ENCODE measurements at places on chromosomes 1 and 21.

DNA sequence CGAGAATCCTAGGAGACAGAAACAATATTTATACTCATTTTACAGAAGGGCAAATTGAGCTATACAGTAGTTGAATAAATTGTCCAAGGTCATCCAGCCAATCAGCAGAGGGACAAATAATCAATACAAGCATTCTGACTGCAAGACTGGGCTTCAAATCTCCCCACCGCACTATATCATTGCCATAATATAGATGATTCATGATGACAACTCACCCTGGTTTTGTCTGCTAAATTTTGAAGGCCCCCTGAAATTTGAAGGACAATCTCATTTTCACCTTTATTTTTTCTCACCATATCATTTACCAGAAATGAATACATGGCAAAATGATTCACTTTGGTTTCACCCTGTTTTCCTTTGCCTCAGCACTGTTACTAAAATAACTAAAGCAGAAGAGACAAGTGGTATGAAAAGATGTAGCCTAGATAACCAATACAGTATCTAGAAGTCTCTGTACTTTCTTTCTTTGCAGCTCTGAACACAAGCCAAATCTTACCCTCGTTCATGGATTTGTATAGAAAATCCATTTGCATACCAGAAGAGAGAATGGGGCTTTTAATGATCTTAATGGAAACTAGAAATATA is 292.5 kb downstream of the TTLL7 start:
- DNase-seq: no peak

DNA sequence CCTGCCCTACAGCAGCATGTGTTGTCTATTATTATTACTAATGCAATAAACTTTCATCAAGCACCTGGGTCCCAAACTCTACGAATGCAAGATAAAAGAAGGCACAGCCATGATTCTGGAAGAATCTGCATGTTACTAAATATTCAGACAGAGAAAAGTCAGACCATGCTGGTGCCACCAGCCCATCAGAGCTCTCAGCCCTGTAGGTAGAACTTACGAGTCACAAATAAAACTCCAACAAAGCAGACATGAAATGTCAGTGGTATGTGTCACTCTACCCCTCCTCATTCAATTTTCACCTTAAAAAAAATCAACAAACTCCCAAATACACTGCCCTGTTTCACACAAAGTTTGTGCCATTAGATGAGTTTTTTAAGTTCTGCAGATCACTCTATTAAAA is 62.4 kb upstream of the TIAM1 start:
- no peak for DNase-seq

- no peak for DNase-seq
Observed at GRCh38 chr21:36821032-36821299, 122.1 kb downstream of the SIM2 start.

- DNase-seq: no peak
Observed at GRCh38 chr21:41600556-41600955, 92.6 kb upstream of the TMPRSS2 start.

DNA sequence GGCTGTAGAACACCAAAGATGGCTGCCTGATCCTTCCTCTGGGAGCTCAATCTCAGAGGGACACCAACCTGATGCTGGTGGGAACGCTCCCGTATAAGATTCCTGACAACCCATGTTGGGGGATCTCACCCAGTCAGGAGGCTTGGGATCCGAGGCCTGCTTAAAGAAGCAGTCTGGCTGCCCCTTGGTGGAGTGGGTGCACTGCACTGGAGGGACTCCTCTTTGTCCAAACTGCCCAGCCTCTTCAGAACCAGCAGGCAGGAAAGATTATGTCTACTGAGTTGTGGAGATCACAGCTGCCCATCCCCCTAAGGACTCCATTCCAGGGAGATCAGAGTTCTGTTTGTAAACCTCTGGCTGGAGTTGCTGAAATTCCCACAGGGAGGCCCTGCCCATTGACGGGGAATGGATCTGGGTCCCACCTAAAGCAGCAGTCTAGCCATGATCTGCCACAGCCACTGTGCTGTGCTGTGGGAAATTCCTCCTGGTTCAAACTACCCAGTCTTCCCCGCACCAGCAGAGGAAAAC is 23.0 kb downstream of the S100B start:
- DNase-seq: no peak

GRCh38 chr1:115879977-115880376 is 39.1 kb upstream of the NHLH2 start:
- DNase-seq: no peak

DNA sequence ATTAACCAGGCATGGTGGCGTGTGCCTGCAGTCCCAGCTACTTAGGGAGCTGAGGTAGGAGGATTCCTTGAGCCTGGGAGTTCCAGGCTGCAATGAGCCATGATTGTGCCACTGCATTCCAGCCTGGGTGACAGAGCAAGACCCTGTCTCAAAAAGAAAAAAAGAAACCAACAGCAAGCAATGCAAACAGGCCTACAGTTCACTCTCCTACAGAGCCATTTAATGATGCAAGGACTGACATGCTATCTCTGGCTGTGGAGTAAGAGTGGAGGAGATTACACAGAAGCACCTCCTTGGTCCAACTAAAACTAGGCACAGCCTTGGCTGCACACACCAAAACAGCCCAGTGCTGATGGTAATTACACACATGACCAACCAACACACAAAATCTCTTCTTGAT is 127.5 kb upstream of the SOD1 start:
- DNase-seq: no peak

- DNase-seq: no peak
Observed at GRCh38 chr1:25695771-25696311, 79.2 kb downstream of the MAN1C1 start.

DNA sequence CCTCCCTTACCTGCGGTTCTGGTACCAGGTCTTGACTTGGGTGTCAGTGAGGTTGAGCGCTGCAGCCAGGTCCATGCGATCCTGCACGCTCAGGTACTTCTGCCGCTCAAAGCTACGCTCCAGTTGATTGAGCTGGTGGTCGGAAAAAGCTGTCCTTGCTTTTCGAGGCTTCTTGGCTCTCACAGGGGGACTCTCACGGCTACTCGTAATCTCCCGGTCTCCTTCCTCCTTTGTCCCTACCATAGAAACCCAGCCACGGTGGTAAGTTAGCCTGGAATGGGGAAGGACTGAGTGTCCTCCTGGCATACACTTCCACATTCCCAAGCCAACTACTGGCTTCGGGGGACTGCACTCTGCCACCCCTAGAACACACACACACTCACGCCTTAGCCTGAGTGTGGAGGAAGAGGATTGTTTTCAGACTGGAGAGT is 2.6 kb downstream of the BARHL2 start:
- no peak for DNase-seq

GRCh38 chr1:167563579-167564246 is 10.2 kb upstream of the CREG1 start:
- DNase-seq: peak; percentile 2

DNA sequence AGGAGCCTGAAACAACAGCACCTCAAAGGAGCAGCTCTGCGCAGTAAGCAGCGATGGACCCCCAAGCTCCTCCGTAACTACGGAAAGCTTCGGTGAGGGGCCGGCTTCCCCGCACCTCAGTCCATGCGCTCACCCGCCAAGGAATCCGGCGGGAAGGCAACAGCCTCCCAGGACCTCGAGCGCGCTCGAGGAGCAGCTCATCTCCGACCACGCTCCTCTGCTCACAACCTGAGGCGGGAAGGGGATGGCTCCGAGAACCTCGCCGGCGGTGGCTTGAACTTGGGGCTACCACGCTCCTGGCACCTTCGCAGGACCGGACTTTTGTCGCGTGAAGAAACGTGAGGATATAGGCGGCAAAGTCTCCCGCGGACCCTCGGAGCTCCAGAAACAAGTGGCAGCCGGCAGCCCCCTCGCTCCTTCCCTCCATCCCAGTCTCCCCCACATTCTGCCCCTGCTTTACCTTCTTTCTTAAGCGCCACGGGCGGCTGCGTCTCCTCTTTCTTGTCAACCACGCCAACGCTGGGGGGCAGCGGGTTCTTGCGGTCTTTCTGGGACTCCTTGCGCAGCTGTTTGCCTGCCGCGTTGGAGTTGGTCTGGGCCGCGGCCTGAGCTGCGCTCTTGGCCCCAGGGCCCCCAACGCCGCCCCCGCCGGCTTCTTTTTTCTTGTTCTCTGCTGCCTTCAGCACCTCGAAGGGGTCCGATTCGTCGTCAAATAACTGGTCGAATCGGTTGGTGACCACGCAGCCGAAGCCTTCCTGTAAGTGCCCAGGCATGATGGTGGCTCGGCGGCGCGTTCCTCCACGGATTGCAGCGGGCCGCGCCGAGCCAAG is 459 bp downstream of the SERBP1 start:
- DNase-seq: no peak

DNA sequence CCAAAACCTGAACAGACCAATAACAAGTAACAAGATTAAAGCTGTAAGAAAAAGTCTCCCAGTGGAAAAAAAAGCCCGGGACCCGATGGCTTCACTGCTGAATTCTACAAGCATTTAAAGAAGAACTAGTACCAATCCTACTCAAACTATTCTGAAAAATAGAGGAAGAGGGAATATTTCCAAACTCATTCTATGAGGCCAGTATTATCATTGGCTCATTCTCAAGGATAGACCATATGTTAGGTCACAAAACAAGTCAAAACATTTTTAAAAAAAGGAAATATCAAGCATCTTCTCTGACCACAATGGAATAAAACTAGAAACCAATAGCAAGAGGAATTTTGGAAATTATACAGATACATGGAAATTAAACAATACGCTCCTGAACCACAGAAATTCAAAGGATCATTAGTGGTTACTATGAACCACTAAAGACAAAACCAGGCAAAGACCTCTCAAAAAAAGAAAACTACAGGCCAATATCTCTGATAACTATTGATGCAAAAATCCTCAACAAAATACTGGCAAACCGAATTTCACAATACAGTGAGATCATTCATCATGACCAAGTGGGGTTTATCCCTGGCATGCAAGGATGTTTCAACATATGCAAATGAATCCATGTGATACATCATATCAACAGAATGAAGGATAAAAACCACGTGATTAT is 13.9 kb upstream of the IL20 start:
- no peak for DNase-seq

DNA sequence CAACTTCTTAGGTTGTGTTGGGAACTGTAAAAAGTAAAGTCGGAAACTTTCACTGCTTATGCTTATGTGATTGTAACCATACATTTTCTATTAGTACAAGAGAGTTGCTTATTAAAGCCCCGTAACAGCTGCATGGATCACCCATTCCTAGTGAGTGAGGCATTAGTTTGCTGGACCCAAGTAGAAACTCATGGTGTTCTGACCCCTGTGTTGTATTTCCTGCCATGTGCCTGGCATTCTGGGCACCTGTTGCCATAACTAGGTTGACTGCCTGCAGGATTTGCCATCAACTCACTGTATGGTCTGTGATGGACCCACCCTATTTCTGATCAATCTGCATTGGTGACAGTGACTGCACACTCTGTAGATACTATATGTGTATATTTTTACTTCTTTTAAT is 173.0 kb downstream of the PGBD5 start:
- DNase-seq: no peak

GRCh38 chr1:38699330-38700076 is 160.1 kb downstream of the RRAGC start:
- DNase-seq: no peak

- no peak for DNase-seq
Observed at GRCh38 chr1:59137276-59137615, 159.6 kb upstream of the FGGY start.

- no peak for DNase-seq
Observed at GRCh38 chr1:7103874-7104273, 318.6 kb downstream of the CAMTA1 start.

- DNase-seq: no peak
Observed at GRCh38 chr1:15249081-15249480, 2.1 kb downstream of the FHAD1 start.

DNA sequence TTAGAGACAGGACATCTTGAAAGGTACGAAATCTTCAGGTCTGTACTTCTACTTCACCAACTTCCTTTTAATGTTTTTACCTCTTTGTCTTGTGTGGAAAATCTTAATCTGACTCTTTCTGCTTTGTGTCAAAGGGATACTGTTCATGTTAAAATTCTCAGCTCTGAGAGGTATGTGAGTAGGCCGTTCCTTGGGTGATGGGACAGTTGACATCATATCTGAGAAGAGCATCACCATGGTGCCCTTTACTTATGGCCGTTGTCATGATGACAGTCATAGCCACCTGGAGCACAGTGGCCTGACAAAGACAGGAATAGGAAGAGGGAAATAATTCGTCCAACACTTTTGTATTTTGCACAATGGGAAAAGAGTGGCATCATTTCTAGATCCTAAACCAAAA is 145.6 kb downstream of the FGGY start:
- no peak for DNase-seq

GRCh38 chr1:155913969-155914757 is 3.0 kb upstream of the RIT1 start:
- no peak for DNase-seq

GRCh38 chr1:76285578-76286135 is 211.1 kb downstream of the ST6GALNAC3 start:
- DNase-seq: no peak

- DNase-seq: no peak
Observed at GRCh38 chr1:209751627-209752231, 4.1 kb upstream of the TRAF3IP3 start.

GRCh38 chr1:230818367-230818766 is 50.0 kb downstream of the C1orf198 start:
- DNase-seq: no peak

DNA sequence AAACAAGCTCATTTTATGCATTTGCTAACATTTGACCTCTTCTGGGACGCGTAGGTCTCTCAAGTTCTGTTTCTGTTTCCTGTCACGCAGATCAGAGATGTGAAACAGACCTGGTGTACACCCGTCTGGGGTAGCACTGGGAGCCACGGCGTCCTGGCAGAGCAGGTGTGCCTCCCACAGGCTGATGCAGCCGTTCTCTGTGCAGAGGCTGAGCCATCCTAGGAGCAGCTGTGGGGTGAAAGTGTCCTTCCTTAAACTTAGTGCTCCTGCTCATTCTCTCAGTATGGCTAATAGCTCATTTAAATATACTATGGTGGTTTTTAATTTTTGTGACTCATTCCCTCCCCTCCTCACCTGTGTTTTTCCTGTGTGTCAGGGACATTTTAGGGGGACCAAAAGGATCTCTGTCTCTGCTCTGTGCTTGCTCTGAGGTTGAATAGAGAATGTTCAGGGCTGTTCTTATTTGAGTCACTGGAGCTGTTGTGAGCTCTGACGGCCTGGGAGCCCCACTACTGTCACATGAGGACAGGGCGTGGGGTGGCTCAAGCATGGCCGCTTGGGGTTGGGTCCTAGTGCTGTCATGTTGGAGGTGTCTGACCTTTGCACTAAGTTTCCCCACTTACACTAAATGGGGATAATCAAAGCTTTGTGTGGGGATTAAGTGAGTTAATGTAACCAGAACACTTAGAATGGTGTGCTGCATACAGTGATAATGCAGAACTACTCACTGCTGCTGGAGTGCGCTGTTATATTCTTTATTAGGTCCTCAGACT is 43.0 kb downstream of the GALNT2 start:
- DNase-seq: no peak

- DNase-seq: no peak
Observed at GRCh38 chr1:150970808-150971582, 3.6 kb downstream of the CERS2 start.

- no peak for DNase-seq
Observed at GRCh38 chr1:16174261-16174868, 18.5 kb upstream of the EPHA2 start.

DNA sequence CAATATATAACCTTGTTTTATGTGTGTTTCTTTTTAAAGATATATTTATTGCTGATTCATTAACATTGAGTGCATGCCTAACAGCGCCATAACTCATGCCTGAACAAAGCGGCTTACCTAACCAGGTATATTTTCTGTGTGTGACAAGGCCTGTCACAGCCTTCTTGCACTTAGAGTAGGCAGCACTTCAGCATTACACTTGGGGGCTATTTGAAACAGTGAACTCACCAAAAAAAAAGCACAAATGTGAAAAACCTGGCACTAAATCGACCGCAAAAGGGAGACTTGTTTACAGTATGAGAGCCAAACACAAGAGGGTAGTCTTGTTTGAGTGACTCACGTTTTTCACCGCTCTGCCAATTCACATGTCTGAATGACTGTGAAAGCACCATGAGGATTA is 111.7 kb downstream of the DISP1 start:
- DNase-seq: peak; percentile 69
